ENCODE measurements at places on chromosomes 12 and 14.

- no peak for DNase-seq
Observed at GRCh38 chr14:33777681-33778080, 173.2 kb downstream of the EGLN3 start.

DNA sequence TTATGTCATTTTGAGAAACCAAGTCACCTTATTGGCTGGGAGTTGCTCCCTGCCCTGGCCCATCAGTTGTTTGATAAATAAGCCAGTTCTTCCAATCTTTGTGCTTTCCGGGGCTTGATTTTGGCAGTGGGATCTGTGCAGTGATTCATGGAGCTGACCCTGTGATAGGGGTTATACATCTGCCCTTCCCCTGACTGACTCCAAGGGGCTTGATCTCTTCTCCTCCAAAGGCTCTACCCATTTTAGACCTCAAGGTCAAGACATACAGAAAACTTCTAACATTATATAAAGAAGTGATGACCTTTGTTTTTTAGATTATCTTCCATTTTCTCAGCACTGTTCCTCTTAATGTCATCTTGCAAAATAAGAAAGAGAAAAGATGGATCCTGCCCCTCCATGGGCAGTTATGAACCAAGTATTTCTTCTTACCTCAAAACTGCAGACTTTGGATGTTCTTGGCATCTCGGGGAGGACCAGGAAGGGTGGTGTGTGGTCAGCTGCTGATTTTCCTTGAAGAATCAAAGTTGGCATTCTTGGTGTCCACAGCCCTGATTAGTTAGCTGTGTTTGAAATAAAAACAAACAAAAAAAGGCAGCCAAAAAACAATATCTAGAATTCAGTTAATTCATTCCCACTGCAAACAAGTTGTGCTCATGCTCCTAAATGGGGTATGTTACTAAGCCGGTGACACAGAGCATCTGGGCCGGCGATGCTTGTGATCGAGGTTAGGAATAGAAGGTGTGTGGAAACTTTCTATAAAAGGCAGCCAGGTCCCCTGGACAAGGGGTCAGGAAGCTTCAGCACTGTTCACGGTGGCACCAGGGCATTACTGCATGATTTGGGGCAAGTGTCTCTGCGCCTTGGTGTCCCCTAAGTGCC is 120.2 kb downstream of the SAMD4A start:
- DNase-seq: no peak

- no peak for DNase-seq
Observed at GRCh38 chr14:54922598-54922997, 20.0 kb upstream of the GCH1 start.

- no peak for DNase-seq
Observed at GRCh38 chr12:27682534-27682933, 13.7 kb upstream of the REP15 start.

DNA sequence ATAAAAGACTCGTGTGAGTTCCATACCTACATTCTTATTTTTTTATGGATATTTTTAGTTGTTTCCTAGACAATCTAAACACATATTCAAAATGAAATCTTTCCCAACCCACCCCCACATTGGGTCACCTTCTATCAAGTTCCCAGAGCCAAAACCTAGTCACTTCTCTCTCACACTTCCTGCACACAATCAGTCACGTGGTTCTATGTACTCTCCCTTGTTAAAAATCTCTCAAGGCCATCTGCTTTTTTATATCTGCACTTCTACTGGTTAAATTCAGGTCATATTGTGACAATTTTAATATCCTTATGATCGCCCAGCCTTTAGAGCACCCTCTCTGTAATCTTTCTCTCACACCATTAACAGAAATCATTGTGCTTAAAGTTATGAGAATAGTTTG is 175.0 kb upstream of the SYT10 start:
- DNase-seq: no peak

- DNase-seq: no peak
Observed at GRCh38 chr14:60225265-60225664, 23.8 kb upstream of the PPM1A start.

- DNase-seq: no peak
Observed at GRCh38 chr12:31583878-31584277, 7.1 kb downstream of the DENND5B start.

GRCh38 chr14:73191441-73191840 is 45.9 kb upstream of the PAPLN start:
- no peak for DNase-seq

GRCh38 chr12:111441107-111441928 is 35.6 kb downstream of the SH2B3 start:
- no peak for DNase-seq

- no peak for DNase-seq
Observed at GRCh38 chr12:49936925-49937324, 13.6 kb upstream of the AQP2 start.

GRCh38 chr14:47790477-47790876 is 115.1 kb upstream of the MDGA2 start:
- no peak for DNase-seq
